ENCODE measurements at places on chromosomes 6 and 20. TPM values are rescaled to one million over a fixed set of nuclear protein-coding genes. Genes with fewer than 3 reads are reported as not detected.

Gene OR2J3
- total RNA-seq, result not detected

DNA sequence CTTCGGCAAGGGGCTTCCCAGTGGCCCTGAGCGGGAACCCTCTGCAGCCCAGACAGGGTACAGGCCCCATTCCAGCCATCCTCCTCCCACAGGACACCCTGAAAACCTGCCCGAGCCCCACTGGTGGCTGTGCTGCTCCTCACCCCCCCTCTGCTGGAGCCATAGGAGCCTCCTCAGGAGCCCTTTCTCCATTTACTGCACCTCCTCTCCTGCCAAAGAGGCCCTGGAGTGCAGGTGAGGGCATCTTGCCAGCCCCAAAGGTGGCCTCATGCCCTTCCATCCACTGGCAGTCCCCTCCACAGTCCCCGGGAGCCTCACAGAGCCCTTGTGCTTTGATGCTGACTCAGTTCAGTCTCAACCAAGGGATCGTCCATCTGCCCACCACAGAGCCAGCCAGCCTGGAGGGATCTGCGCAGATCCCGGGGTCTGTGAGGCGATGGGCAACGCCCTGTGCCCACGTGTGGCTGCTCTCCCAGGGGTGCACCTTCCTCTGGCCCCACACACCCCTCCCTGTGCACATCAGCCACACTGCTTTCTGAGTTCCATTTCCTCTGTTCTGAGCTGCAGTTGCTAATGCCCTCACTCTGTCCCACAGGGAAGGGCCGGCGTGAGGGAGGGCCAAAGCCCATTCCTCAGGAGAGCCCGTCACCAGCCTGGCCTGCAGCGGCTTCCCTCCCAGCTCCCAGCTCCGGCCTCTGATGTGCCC lies 228.5 kb downstream of the DLL1 start:
- DNase-seq, result no peak

Gene PLCB4
- total RNA-seq, result not detected

- no peak for DNase-seq
Measured at GRCh38 chr6:25277857-25278256, 1.3 kb upstream of the CARMIL1 start.

GRCh38 chr6:163455552-163455951 lies 41.0 kb downstream of the QKI start:
- no peak for DNase-seq

DNA sequence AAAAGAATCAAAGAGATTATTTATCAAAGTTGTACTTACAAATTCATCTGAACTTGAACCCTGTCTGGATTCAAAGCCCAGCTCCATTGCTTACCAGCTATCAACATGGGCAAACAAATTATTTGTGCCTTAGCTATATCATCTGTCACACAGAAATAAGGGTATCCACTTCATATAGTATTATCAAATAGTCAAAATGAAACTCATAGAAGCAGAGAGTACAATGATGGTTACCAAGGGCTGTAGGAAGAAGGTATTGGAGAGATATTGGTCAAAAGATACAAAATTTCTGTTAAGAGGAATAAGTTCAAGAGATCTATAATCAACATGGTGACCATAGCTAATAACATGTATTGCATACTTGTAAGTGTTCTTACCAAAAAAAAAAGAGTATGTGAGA lies 87.8 kb upstream of the CCDC28A start:
- no peak for DNase-seq

- no peak for DNase-seq
Measured at GRCh38 chr6:160039441-160039840, 70.6 kb downstream of the IGF2R start.

DNA sequence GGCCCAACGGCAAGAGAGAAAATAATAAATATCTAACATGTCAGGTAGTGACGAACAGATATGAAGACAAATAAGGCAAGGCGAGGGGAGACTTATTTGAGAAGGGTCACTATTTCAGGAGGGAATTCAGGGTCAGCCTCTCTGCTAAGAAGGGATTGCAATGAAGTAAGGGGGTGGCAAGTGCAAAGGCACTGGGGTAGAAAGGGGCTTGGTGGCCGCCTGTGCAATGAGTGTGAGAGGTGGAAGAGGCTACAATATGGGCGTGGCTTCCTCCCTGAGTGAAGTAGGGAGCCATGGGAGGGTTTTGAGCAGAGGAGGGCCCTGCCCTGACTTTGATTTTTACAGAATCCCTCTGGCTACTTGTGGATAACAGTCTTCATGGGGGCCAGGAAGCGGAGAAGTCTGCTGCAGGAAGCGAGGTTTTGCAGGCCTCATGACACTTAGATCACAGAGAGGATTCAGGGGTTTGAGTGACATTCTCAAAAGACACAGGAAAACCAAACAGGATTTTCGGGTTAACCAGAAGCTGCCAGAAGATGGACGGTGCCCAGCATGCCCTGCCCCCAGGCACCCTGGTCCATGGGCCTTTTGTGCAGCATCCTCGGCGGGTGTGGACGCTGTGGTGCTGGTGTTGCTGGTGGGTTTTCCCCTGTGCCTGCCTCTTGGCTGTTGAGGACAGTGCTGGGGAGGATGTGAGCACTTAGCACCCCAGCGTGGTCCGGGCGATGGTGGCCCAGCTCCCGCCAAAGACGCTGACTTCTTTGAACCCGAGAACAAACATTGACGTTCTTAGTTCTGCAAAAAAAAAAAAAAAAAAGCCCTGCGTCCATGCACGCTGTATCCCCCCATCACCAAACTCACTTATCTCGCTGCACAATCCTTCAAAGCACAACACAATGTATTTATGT lies 124.2 kb upstream of the PTPN1 start:
- no peak for DNase-seq

Gene LKAAEAR1
- 1.8 TPM for total RNA-seq

DNA sequence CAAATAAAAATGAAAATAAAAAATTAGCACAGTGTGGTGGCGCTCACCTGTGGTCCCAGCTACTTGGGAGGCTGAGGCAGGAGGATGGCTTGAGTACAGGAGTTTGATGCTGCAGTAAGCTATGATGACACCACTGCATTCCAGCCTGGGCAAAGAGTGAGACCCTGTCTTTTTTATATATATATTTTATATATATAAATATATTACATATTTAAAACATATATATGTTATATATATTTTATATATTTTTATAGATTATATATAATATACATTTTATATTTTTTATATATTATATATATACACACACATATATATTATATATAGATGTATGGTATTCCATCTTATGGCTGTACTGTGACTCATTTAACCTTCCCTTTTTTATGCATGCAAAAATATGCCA lies 87.6 kb upstream of the PMEPA1 start:
- no peak for DNase-seq

- no peak for DNase-seq
Measured at GRCh38 chr6:22980446-22980845, 411.1 kb downstream of the HDGFL1 start.

DNA sequence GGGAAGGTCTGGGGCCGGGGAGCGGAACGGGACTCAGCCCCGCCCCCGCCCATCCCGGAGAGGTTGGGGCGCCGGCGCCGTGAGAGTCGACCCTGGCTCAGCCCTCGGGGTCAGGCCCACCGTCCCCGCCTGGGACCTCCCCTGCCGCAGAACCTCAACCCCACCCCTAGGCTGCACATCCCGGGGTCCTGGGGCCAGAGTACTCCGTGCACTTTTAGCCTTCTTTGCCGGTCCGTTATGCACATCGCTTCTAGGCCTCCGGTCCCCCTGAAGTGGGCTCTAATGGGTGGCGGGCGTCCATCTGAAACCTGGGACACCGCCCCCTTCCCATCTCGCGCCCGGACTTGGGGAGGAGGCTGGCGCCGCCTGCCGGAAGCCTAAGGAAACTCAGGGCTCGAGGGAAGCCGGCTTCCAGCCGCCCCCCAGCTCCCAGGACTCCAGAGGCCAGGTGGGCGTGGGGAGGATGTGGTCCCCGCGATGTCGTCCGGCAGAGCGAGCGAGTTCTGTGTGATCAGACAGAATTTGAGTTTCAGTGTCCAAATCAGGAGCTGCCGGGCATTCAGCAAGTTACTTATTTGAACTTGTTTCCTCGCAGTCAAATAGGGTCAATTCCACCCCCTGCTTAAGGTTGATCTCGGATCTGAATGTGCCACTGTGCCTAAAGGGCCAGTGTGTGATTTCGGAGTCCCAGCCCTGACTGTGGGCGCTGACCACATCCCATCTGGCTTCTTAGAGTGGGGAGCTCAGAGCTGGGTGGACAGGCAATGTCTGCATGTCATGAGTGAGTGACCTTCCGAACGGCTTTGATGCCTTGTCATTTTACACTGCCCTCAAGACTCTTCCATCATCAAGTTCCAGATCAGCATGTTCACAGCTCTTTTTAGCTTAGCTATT lies 47.6 kb downstream of the CPXM1 start:
- peak; percentile 53 for DNase-seq

- DNase-seq, result no peak
Measured at GRCh38 chr6:161439093-161439492, 165.2 kb upstream of the AGPAT4 start.

DNA sequence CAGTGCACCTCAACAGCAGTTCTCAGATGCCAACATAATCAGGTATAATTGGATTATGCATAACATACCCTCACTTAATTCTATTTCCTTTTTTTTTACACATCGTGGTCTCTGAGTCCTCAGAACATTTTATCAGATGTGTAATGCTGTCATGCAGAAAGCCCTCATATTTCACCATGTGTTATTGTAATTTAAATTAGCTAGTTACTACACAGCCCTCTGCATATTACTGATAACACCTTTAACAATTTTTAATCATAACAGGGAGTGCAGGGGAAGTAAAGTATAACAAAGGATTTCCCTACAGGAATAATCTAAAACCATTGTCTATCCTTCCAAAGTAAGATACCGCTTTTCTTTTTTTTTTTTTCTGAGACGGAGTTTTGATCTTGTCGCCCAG lies 91.9 kb upstream of the CCDC28A start:
- no peak for DNase-seq

DNA sequence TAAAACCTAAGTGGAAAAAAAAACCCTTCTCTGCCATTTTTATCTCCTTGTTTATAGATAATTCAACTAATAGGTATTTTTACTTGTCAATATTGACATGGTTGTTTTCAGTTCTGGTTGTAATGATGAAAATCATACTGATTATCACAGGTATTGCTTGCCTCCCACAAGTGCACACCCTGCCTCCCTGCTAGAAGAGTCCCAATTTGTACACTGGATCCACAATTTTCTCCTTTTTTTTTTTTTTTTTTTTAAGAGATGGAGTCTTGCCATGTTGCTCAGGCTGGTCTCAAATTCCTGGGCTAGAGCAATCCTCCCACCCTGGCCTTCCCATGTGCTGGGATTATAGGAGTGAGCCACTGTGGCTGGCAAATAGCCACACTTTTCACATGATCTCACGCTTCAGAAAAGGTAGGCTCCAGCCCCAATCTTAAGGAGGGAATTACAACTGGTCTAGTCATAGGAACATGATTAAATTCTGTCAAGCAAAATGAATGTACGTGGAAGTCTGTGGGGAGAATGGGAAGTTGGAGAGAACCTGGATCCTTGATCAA lies 12.3 kb downstream of the DYNLT2 start:
- DNase-seq, result no peak

Gene CAGE1
- 0.32 TPM for total RNA-seq

DNA sequence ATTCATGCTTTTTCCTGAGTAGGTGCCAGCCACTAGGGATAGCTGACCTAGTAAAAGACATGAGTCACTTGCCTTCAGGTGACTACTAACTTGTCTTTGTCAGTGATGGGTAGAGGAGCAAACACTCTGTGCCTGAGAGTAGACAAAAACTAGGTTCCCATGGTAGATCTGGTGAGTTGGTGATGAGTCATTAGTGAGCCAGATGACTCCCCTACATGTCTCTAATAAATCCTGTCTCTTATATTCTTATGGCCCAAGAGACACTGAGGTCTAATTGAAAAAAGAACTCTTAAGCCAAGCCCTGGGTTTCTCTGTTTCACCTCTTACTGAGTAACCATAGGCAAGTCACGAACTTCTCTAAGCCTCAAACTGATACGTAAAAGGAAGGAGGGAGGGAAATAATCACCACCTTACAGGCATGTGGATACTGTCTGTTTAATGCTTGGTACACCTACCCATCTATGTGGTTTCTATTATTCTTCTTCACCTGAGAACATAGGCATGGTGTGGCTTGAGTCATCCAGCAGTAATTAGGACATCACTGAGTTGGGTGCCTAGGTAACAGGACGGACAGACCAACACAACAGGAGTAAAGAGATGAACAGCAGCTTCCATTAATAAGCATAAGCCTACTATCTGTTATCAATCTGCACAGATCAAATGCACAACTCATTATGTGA lies 20.3 kb downstream of the TTPAL start:
- no peak for DNase-seq

DNA sequence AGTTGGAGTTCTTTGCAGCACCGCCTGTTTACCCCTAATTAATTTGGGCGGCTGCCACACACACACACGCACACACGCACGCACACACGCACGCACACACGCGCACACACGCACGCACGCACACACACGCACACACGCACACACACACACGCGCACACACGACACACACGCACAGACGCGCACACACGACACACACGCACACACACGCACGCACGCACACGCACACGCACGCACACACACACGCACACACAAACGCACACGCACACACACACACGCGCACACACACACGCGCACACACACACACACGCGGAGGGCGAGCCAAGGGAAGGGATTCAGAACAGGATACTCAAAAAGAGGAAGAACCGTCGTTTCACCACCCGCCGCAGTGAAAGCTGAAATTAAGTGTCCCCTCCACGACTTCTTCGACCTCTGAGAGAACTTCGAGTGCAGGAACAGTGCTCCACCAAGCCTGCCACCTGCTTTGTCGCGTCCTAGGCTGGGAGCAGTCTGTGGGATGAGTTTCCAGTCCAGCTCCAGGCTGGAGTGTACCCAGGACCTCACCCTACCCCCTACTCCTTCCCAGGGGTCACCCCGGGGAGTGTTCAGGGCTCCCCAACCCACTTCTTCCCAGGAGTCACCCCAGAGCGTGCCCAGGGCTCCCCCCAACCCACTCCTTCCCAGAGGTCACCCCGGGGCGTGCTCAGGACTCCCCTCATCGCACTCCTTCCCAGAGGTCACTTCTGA lies 1.1 kb downstream of the RNASET2 start:
- peak; percentile 85 for DNase-seq

- no peak for DNase-seq
Measured at GRCh38 chr6:79188885-79189480, 45.5 kb downstream of the HMGN3 start.
